ENCODE measurements at places on chromosomes 3 and 15. TPM values are rescaled to one million over a fixed set of nuclear protein-coding genes. Genes with fewer than 3 reads are reported as not detected.

DNA sequence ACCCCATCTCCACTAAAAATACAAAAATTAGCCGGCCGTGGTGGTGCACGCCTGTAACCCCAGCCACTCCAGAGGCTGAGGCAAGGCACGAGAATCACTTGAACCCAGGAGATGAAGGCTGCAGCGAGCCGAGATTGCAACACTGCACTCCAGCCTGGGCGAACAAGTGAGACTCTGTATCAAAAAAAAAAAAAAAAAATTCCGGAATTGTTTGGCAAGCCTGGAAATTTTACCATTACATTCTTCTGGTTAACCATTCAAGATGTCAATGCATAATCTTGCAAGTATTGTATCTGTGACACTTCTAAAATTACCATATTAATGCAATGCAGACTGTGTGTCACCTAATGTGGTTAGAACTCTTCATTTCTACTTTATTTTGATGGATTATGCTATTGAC, 67.0 kb downstream of the CSNK1G1 start:
- DNase-seq = no peak

- DNase-seq = no peak
These were observed 6.3 kb upstream of the CA12 start for GRCh38 chr15:63387748-63388493.

DNA sequence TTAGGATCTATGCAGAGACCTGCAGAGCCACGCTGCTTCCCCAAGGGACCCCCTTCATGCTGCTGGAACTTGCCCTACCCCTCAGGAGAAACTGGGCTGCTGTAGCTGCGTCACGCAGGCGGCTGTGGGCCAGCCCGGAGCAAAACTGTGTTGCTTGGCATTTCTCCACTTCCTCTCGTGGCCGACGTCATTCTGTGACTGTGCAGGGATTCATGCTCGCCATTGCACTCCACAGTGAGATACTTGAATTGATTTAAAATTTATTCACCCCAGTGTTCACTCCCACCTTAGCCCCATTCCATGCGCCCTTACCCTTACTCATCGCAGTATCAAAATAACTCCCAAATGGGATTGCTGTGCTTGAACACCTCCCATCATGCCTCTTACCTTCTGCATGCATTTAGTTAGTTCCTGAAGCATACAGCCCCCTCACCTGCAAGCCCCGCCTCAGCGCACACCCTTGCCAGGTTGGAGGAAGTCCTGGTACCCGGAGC, 45.7 kb downstream of the TMEM44 start:
- peak; percentile 91 for DNase-seq

The CTDSPL gene
- 35.1 TPM for total RNA-seq

GRCh38 chr15:42402455-42403205, 43.3 kb downstream of the CAPN3 start:
- no peak for DNase-seq

- DNase-seq = peak; percentile 16
These were observed 80.3 kb downstream of the ADAMTS7 start for GRCh38 chr15:78730955-78731354.

DNA sequence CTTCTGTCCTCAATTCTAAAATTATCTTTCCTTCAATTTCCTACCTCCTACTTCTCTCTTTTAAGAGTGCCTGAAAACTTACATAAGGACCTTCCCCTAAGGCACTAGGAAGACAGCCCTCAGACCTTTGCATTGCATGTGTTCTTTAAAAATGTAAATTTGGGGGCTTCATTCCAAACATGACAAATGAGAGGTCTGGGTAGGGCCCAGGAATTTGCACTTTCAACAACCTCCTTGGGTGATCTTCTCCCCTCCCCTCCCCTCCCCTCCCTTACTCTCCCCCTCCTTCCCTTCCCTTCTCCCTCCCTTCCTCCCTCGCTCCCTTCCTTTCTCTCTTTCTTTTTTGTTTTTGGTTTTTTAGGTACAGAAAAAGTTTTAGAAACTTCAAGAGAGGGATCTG, 18.7 kb downstream of the USF3 start:
- DNase-seq = no peak

The FMN1 gene
- total RNA-seq = 3.1 TPM

DNA sequence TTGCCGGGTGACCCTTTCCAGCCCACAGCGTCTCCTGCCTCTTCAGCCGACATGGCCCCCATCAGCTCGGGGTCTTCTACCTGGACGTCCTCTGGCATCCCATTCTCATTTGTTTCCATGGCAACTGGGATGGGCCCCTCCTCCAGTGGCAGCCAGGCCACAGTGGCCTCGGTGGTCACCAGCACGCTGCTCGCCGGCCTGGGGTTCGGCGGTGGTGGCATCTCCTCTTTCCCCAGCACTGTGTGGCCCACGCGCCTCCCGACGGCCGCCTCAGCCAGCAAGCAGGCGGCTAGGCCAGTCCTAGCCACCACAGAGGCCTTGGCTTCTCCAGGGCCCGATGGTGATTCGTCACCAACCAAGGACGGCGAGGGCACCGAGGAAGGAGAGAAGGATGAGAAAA, 170.2 kb downstream of the FEZF2 start:
- no peak for DNase-seq

DNA sequence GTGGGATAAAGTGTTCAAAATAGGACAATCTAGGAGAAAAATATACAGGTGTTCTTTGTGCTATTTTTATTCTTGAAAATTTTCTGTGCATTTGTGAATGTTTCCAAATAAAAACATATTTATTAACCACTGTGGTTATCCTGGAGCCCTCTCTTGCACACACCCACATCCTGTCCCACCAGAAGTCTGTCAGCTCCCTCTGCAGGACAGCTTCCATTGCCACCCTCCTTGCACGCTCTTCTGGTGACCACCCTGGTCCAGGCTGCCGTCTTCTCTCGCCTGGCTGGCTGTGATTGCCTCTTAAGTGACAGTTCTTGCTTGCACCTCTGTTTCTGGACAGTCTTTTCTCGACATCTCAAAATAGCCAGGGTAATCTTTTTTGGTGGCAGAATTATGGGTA, 394.0 kb downstream of the LRTM1 start:
- no peak for DNase-seq

- DNase-seq = no peak
These were observed 24.5 kb downstream of the SRPRB start for GRCh38 chr3:133830071-133830470.

GRCh38 chr15:37115538-37115937, 15.2 kb upstream of the MEIS2 start:
- no peak for DNase-seq

- no peak for DNase-seq
These were observed 635.6 kb upstream of the CFAP20DC start for GRCh38 chr3:59685432-59685831.

GRCh38 chr3:45215466-45215865, 10.6 kb downstream of the TMEM158 start:
- no peak for DNase-seq

All from right atrium auricular region (tissue), 2 donors.